Adrenal gland (tissue), 19 donors: ENCODE measurements at places on chromosomes 6 and 20. TPM values are rescaled to one million over a fixed set of nuclear protein-coding genes. Genes with fewer than 3 reads are reported as not detected.

The HRH3 gene
- not detected for polyA plus RNA-seq

The ADGRF5 gene
- 13.3 TPM for polyA plus RNA-seq

The SLA2 gene
- polyA plus RNA-seq, result 0.72 TPM

The PRRT1 gene
- 1.6 TPM for polyA plus RNA-seq

- H3K4me1 ChIP-seq, result no peaks in the 10 kb centered on the region
- no peak overlapping the region for H3K27ac ChIP-seq
- DNase-seq, result no peak
Observed at GRCh38 chr6:139496654-139497344, 122.4 kb upstream of the CITED2 start.

DNA sequence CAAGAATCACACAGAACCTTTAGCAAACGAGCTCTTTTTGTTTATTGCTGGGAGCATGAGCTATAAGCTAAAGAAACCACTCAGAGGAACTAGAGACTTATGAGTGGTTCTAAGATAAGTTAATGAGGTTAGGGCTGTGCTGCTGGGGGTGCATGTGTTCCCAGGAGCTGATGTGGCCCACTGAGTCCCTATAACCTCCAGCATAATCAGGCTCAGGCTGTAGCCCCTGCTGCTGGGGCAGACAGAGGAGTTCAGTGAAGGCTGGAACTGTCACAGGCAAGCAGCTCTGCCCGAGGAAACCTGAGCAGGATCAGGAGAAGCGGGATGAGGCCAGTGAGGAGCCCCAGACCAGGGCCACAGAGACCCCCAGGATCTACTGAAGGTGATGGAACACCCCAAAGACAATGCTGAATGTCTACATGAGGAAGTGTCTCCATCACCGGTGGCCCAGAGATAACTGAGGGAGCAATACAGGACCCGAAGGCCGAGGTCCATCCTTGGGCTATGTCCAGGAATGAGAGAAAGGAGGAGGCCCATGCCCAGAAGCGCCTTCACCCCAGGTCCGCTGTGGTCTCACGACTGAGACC lies 17.3 kb downstream of the TUBB2B start:
- H3K4me3 ChIP-seq, result no peak overlapping the region
- no peaks in the 10 kb centered on the region for H3K4me1 ChIP-seq
- no peak for DNase-seq
- no peaks in the 10 kb centered on the region for H3K36me3 ChIP-seq
- no peaks in the 10 kb centered on the region for H3K27me3 ChIP-seq

DNA sequence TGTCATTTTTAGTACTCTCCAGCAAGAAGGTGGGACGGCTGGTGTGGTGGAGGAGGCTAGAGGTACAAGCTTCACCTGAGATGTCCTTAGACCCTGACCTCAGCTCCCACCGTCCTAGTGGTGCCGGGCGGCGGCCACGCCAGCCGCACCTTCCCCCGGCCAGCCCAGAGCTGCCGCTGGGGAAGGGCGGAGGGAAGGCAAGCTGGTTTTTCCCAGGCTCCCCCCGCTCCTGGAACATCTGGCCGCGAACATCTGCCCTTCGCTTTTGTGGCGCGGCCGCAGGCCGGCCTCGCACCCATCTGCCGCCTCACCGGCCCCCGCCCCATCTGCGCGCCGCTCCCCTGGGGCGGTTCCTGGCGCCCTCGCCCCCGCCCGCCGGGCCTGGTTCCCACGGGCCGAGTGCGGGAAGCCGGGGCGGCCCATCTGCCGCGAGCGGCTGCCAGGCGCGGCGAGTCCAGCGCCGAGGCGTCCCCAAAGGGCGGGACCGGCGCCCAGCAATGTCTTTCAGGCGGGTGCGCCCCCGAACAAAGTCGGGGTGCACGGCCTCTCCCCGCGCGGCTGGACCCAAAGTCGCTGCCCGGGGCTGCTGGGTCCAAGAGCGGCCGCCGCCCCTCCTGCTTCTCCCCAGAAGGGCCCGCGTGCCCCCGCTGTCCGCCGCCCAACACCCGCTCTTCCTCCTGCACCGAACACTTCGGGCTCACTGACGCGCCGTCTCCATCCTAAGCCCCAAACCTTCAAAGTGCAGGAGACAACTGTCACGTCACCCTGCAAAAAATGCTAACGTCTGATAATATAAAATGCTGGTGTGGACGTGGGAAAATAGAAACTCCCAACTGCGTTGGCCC lies 17.3 kb upstream of the ID1 start:
- no peaks in the 10 kb centered on the region for H3K27me3 ChIP-seq
- no peak overlapping the region for H3K27ac ChIP-seq
- H3K4me3 ChIP-seq, result no peak overlapping the region
- DNase-seq, result no peak

- H3K4me1 ChIP-seq, result peaks cover 3% of the 10 kb centered on the region
- H3K36me3 ChIP-seq, result no peaks in the 10 kb centered on the region
- no peak overlapping the region for H3K4me3 ChIP-seq
- no peaks in the 10 kb centered on the region for H3K27me3 ChIP-seq
Observed at GRCh38 chr6:33716379-33716778, 4.9 kb upstream of the UQCC2 start.

DNA sequence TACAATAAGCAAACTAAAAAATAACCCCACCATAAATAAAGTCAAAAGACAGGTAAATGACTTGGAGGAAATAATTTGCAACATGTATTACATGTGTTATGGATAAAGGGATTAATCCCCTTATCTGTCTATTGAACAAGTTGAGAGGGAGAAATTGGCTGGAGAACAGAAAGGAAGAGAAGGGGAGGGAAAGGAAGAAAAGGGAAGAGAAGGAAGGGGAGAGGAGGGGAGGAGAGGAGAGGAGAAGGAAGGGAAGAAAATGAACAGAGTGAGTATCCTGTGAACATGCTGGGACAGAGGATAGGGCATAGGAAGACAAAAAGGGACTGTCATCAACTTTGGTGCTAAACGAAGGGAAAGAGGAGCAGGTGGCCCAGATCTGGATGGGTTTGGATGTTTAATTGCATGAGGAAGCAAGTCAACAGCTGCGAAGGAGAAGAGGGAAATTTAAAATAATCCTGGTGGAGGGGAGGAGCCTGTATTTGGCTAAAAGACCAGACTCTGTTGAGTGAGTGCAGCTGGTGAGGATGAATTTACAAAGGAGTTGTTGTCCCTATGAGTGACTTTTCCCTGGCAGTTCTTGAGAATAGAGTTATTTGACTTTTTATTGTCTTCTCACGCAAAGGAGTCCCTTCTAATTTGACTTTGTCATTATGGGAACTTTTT lies 14.2 kb upstream of the SHLD1 start:
- H3K4me1 ChIP-seq, result peaks cover 16% of the 10 kb centered on the region
- no peak overlapping the region for H3K4me3 ChIP-seq
- no peak for DNase-seq
- no peak overlapping the region for H3K27ac ChIP-seq
- H3K27me3 ChIP-seq, result no peaks in the 10 kb centered on the region

- H3K4me3 ChIP-seq, result no peak overlapping the region
- no peaks in the 10 kb centered on the region for H3K36me3 ChIP-seq
- no peaks in the 10 kb centered on the region for H3K27me3 ChIP-seq
- H3K27ac ChIP-seq, result no peak overlapping the region
Observed at GRCh38 chr6:150236544-150236943, 93.7 kb downstream of the PPP1R14C start.

DNA sequence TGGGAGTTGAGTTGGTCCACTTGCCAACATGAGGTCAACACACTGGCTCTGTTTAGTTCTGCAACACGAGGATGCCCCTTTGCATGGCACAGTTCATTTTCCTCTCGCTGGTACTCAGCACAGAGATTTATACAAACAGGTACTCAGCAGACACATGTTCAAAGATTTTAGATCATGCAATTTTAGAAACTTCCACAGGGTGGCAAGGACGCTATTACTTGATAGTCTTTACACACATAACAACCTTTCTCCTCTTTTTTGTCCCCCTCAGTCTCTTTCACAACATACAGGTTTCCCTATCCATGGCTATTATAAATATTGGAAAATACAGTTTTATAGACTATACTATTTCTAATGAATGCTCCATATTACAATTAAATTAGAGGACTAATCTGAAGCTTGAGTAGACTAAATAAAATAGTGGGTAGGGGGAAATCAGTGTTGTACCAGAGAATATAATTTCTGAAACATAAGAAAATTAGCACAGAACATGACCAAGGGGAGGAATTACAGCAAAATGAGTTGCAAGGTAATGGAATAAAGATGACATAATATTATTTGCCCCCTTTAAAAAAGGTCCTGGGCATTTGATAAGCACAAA lies 331.8 kb upstream of the BTBD3 start:
- no peaks in the 10 kb centered on the region for H3K36me3 ChIP-seq
- no peak for DNase-seq
- H3K27me3 ChIP-seq, result no peaks in the 10 kb centered on the region
- H3K4me1 ChIP-seq, result no peaks in the 10 kb centered on the region
- H3K4me3 ChIP-seq, result no peak overlapping the region
- no peak overlapping the region for H3K27ac ChIP-seq

- DNase-seq, result no peak
- H3K4me3 ChIP-seq, result no peak overlapping the region
- H3K27me3 ChIP-seq, result peaks cover 3% of the 10 kb centered on the region
Observed at GRCh38 chr6:14626556-14626955, 509.0 kb downstream of the CD83 start.

- peak overlapping the region; percentile 97 for H3K27ac ChIP-seq
- DNase-seq, result peak; percentile 39
- H3K4me1 ChIP-seq, result peaks cover 23% of the 10 kb centered on the region
- no peaks in the 10 kb centered on the region for H3K27me3 ChIP-seq
- H3K4me3 ChIP-seq, result peak overlapping the region; percentile 98
Observed at GRCh38 chr6:44128020-44128917, 915 bp downstream of the TMEM63B start.
